ENCODE measurements at places on chromosomes 6 and 20.

DNA sequence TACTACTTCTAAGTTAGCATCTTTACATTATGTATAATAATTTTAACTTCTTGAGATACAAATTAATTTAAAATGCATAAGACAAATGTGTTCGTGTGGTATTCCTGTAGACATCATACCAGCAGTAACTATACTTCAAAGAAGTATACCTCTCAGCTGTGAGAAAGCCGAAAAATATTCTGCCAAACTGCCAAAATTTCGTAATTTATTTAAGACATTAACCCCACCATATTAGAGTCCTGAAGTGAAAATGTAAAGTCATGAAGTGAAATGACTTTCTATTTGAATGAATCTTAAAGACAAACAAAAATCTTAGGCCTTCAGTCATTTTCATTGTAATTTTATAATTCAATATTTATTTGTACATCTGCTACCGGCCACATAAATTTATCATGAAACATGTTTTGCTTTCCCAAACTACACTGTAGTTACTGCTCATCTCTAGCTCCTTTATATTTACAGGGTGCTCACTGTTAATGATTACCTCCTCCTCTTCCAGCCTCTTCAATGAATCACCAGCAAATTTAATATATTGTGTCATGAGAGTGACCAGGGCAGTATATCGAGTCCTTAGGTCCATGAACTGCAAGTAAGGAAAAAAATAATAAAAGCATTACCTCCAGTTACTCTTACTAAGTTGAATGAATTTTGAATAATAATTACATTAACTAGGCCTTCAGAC lies 18.5 kb downstream of the DST start:
- DNase-seq = no peak

GRCh38 chr6:14787250-14787649 lies 458.6 kb upstream of the JARID2 start:
- no peak for DNase-seq

DNA sequence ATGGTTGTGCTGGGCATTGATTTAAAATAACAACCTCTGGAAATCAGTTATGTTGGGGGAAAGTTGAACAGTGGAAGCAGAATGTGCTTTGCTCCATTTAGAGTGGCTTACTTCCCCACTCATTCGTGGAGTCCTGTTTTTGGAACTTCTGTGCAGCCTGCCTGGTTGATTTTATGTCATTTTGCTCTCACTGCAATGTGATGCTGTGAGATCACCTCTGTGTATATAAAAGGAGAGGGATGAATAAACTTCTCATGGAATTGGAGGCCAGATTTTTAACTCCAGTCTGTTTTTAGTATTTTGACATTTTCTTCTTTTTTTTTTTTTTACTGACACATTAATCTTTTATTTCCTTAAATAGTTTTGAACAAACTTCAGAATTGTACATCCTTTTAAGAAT lies 139.0 kb downstream of the FNDC1 start:
- no peak for DNase-seq

DNA sequence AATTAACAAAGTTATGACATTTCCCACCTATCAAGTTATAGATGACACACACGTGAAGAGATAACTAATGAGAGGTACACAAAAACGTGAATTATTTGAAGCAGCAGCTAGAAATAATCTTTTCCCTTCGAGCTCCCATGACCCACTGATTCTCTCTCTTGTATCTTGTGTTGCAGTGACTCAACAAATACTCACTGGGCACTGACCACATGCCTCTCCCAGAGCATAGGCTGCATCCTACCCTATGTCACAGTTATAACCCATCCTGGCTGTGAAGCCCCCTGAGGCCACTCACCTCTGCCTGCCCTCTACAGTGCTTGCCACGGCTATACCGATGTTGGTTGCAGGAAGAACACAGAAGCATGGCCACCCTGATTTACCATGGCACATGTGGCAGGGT lies 91.8 kb downstream of the INSM1 start:
- DNase-seq = no peak

GRCh38 chr6:8858854-8859331 lies 423.5 kb upstream of the SLC35B3 start:
- DNase-seq = no peak

DNA sequence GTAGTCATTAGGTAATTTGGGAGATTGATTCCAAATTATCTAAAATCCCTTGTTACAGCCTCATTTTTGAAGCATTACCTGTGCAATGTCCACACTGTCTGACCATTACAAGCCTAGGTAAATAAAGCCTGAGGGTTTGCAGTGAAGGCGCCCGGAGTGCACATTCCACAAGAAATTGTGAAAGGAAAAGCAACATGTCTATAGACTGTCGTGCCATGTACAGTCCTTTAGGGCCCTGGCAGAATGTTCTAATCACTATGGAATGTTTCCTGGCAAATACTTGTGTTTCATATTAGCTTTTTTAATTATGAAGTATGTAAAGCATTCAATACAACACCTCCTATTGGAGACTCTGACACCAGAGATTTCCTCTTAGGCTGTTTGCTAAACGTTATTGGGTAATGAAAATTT lies 28.9 kb downstream of the PREP start:
- DNase-seq = no peak

DNA sequence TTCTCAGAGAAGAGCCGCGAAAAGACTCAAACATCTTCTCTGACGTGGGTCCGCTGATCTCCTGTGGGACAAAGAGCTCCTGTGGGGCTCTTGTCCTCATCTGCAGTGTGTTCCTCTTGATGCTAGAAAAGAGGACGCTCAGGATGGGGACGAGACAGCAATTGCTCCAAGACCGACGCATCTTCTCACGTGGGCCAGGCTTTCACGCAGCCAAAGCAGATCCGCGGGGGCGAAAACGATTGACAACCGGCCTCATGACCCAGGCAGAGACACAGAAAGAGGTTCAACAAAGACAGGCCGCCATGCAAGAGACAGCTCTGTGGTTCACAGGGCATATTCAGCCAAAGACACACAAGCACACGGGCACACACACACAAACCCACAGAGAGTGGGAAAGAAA lies 971.8 kb upstream of the DEFB115 start:
- no peak for DNase-seq

DNA sequence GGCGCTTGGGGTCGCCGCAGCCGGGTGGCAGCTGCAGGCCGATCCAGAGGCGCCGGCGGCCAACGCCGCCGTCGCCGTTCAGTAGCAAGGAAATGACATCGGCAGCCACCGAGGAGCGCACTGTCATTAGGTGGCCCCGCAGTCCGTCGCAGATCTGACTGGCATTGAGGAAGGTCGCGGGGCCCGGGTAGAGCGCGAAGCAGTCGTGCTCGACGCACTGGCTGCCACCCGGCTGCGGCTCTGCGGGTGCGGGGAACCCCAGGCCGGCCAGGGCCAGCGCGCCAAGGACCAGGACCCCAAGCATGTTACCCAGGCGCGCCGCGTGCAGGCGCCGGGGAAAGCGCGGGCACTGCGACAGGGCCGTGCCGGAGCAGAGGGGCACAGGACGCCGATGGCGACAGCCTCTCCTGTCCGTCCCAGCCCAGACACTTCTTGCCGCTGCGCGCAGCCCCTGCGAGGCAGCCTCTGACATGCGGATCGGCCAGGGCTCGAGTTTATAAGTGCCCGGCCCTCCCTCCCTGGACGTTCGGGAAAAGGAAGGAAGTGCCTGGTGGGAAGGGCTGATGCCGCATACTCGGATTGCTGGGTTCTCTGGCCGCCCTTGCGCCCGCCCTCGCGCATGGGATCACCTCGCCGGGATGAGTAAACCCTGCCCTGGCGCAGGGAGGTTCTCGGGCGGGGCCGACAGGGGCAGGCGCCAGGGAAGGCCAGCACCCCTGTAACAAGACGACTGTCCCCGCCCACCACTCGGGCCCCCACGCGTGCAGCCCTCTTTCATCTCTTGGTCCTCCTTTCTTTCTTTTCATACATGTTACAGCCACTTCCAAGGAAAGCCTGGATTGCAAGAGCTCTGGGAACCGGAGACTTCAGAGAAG lies at the start of gene THBD:
Gene THBD (minus strand): TSS at position 472 of the 875 bp plus-strand sequence. CDS start 168 bp downstream, at position 304.
- no peak for DNase-seq

- no peak for DNase-seq
These were observed 44.4 kb downstream of the RSPO3 start for GRCh38 chr6:127162836-127163235.

- no peak for DNase-seq
These were observed 250.4 kb downstream of the NKAIN2 start for GRCh38 chr6:124054034-124054433.

DNA sequence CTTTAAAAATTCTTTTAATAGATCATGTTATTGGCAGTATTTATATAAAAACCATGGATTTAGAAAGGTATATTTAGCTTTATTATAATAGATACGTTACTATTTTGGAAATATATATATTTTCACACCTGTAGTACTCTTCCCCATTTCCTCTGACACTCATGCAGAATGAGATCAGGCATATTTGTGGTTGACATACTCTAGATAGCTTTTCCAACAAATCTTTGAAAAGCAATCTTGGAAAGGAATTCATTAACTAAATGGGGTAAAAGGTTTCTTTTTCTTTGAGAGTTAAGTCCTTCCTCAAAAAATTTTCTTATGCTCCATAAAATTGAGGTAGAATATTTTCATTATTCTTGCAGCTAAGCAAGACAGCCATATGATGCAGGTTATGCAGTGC lies 14.5 kb downstream of the ASF1A start:
- DNase-seq = no peak

- DNase-seq = no peak
These were observed 2.2 kb downstream of the C20orf204 start for GRCh38 chr20:64038224-64038564.

- no peak for DNase-seq
These were observed 84.8 kb downstream of the TRERF1 start for GRCh38 chr6:42366999-42367352.

GRCh38 chr20:63625771-63626423 lies 1.0 kb downstream of the GMEB2 start:
- DNase-seq = no peak

DNA sequence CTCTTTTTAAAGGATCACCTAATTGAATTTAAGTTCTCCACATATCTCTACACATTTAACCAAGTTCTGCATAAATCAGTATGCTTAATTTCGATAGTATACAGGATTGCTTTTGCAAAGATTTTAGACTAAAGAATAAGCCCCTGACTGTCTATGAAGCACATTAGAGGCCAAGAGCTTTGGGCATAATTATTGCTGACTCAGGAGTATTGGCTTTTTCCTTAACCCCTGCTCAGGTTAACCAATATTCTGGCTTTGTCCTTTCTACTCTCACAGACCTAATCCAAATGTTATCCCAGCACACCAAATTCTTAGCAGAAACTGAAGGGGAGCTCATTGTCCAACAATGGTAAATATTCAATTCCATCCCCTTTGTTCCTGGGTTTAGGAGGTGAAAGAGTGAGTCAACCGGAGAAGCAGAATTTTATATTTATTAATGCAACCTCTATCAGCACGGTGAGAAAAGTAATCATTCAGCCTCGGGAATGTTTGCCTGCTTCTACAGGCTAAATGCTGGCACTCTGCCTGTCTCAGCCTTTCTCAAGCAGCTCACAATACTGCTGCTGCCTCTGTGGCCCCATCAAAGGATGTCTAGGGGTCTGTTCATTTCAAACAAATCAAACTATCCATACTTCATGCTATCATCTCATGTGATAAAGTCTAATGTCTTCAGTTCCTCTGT lies 125.0 kb downstream of the SIM1 start:
- DNase-seq = no peak

DNA sequence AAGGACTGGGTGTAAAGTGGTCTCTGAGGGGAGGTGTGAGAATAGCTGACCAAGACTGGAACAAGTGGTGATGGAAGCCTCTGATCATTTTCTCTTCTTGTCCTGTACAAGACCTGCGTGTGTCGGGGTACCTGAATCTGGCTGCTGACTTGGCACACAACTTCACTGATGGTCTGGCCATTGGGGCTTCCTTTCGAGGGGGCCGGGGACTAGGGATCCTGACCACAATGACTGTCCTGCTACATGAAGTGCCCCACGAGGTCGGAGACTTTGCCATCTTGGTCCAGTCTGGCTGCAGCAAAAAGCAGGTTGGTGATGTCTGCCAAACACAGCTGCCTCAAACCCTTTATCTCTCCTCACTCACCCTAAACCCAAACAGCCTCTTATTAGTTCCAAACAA lies 1.7 kb upstream of the HSD17B8 start:
- DNase-seq = no peak

GRCh38 chr6:87487555-87487954 lies 14.8 kb downstream of the SLC35A1 start:
- DNase-seq = no peak

- no peak for DNase-seq
These were observed 61.4 kb upstream of the LOC128125822 start for GRCh38 chr6:63510849-63511248.

- DNase-seq = no peak
These were observed 85.7 kb upstream of the CST7 start for GRCh38 chr20:24863356-24863755.

- no peak for DNase-seq
These were observed 74.6 kb downstream of the CDH22 start for GRCh38 chr20:46233701-46234100.

GRCh38 chr6:15517600-15517999 lies 145.2 kb downstream of the DTNBP1 start:
- DNase-seq = no peak

DNA sequence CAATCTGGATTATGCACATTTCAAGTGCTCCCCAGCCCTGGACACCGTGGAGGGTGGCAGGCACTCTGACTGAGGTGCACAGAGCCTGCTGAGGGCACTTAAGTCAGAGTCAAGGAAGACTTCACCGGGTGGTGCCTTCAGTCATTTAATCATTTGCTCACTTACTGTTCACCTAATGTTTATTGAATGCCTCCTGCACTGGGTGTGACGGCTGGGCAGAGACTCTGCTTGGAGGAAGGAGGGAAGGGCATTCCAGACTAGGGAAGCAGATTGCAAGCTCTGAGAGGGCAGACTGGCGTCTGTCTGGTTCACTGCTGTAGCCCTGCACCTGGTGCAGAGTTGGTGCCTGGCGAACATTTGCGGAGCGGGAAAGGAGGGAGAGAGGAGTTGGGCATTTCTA lies 54.2 kb upstream of the FAM83D start:
- no peak for DNase-seq

GRCh38 chr6:170376386-170377043 lies 70.0 kb downstream of the FAM120B start:
- DNase-seq = no peak

- DNase-seq = no peak
These were observed 244.4 kb downstream of the GMPR start for GRCh38 chr6:16482702-16483314.

GRCh38 chr6:43946641-43947363 lies 176.8 kb downstream of the VEGFA start:
- no peak for DNase-seq

DNA sequence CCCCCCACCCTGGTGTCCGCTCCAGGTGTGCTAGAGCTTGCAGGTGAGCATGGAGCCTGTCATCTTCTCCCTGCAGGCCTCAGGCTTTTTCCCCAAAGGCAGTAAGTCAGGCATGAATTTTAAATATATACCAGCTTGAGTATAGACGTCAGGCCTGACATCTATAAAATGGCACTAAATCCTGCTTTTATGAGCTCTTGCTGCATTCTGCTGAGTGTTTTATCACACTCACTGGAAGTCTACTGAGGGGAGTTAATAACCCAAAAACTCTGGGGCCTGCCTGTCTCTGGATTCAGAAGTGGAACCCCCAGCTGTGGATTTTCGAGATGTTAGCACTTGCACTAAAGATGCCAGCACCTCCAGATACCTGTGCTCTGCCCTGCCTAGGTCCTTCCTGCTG lies 133.4 kb upstream of the TOP1 start:
- DNase-seq = no peak

- no peak for DNase-seq
These were observed 235.4 kb downstream of the HDGFL1 start for GRCh38 chr6:22804620-22805261.

GRCh38 chr6:144327081-144327480 lies 41.9 kb downstream of the UTRN start:
- DNase-seq = no peak
